ENCODE measurements at places on chromosomes 5 and 9.

DNA sequence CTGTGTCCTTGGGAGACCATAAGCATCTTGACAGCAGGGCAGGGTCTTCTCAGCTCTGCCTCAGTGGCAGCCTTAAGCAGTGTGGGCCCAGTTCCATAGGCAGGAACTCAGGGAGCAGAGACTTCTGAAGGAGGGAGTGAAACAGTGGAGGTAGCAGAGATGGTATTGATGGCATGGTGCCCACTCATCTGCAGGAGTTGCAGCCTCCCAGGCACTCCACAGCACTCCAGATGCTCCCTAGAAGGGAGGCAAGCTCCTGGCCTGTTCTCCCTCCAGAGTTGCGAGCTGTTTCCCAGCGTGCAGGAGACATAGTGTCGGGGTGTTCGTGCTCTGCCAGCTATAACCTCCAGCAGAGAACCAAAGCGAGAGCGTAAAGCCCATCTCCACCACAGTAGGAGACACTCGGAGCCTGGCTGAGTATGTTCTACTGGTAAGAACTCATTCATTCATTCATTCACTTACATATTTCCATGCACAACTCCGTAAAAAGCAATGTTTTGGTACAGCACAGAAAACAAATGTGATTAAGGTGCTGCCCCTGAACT is 31.4 kb upstream of the UNC5A start:
- DNase-seq = no peak

DNA sequence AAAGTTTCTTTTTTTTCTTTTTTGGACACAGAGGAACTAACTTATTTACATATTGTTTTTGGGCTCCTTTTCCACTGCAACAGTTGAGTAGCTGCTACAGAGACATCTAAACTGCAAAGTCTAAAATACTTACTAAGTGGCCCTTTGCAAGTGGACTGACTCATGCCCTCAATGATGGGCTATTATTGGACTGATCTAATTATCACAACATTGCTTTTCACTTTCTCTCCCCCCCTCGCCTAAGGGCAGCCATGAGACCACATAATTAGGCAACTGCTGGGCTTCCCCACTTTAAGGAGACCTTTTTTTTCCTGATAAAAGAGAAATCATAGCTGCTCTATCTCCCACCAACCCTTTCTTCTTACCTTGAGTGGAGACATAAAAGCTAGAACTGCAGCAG is 47.0 kb downstream of the PLK2 start:
- DNase-seq = no peak

DNA sequence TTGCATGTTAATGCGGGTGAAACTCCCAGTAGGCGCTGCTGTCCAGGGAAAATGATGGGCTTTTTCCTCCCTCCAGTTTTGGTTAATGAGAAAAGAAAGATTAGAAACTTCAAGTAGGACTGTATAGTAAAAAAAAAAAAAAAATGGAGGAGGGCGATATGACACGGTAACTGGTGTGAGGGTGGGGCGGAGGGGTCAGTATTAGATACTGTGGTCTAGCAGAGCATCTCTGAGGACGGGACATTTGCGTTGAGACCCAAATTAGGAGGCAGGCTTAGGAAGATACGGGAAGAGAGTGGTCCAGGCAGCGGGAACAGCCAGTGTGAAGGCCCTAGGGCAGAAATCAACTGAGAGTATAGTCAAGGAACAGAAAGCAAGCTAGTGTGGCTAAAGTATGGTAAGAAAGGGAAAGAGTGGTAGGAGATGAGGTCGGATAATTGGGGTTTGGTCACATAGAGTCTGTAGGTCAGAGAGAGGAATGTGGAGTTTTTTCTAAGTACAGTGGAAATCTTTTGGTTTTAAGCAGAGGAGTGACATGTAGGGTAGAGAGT is 707 bp downstream of the RMND5B start:
- DNase-seq = no peak

GRCh38 chr9:123031963-123032362 is 1.5 kb upstream of the GPR21 start:
- no peak for DNase-seq

DNA sequence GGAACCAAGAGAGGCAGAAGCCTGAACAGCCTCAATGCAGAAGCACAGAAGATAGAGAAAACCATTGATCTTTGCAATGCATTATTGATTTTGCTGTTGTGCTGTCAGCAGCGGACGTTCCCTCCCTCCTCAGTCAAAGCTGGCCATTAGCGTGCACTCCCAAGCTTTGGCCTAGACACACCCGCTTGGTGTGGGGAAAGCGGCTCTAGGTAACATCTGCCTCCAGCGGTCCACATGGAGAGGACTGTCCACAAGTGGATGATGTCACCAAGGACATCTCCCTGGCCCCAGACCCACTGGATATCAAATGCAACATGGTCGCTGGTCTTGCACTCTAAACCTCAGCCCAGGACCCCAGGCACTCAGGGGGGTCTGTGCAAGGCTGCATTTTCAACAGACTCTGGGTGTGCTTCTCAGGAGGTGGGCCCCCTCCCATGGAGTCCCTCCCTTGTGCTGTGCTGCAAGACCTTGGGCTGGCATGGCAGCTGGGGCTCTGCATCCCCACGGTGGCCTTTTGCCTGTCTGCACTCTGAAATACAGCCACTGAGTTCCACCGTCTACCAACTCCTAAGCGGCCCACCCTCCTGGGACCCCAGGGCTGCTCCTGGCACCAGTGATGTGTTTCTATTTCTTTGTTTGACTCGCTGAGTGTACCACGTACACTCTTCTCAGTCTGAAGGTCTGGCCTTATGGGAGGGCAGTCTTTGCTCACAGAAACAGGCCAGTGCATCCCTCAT is 1.9 kb downstream of the SEMA4D start:
- DNase-seq = no peak

All from HS-5 (cell line).